ENCODE measurements at places on chromosomes 16 and 17.

GRCh38 chr17:39173526-39174274 is 7.7 kb upstream of the ARL5C start:
- DNase-seq: no peak

DNA sequence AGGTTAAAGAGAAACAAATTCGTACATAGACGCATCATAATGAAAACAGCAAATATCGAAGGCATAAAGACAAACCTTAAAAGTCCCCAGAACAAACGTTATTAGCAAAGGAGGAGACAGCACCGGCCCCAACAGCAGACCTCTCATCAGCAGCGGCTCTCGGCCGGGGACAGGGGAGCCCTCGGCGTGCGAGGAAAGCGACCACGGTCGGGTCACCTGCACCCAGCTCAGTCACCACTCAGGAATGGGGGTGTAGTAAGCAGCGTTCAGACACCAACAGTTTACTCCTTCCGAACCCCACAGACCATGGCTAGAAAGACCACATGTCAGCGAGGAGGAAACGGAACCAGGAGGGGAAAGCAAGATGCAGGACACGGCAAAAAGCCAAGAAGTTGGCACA is 109.3 kb upstream of the CHMP6 start:
- DNase-seq: no peak

GRCh38 chr17:9021158-9021991 is at the start of gene NTN1:
NTN1 (plus strand) TSS chr17:9021510; CDS start chr17:9022374, 864 bp downstream.
- no peak for DNase-seq

GRCh38 chr17:44120851-44121605 is 2.4 kb downstream of the HDAC5 start:
- DNase-seq: no peak

- no peak for DNase-seq
These were observed 48.2 kb downstream of the SPACA3 start for GRCh38 chr17:33039874-33040273.

GRCh38 chr17:5110816-5111215 is 862 bp downstream of the ZNF232 start:
- no peak for DNase-seq

DNA sequence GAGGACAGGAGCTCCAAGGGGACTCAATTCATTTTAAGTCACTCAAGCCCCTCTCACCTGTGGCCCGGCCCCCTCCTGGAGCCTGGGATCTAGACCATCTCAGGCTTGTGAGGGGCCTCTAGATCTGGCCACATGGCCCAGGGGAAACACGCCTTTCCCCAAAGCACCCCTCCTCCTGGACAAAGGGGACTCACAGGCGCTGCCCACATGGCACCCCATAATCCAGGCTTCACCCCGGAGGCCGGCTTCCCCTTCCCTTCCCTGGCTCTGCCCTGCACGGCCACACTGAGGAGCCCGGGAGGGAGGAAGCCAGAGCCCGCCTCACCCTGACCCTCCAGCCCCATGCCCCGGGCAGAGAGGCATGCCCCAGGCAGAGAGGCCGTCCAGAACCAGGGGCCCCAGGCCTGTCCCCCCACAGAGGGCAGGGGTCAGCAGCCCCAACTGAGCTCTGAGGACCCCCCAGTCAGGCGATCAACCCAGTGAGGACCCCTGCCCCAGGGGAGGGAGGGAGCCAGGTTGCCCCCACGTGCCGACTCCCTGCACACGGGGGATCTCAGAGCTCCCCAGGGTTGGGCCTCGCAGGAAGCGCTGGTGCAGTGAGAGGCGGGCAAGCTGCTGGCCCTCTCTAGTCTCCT is 10.9 kb downstream of the HS3ST6 start:
- DNase-seq: no peak

Measured in NCI-H1048 (cell line).